Activated gamma-delta T cell treated with anti-CD3 and anti-CD28 coated beads, Interleukin-2, amount 50 U/mL, for 16 hours (primary cell): ENCODE measurements at places on chromosomes 2 and 18.

GRCh38 chr2:25505622-25506021 is 163.9 kb upstream of the DNMT3A start:
- DNase-seq: no peak

GRCh38 chr2:229930656-229931055 is 8.4 kb downstream of the FBXO36 start:
- no peak for DNase-seq

DNA sequence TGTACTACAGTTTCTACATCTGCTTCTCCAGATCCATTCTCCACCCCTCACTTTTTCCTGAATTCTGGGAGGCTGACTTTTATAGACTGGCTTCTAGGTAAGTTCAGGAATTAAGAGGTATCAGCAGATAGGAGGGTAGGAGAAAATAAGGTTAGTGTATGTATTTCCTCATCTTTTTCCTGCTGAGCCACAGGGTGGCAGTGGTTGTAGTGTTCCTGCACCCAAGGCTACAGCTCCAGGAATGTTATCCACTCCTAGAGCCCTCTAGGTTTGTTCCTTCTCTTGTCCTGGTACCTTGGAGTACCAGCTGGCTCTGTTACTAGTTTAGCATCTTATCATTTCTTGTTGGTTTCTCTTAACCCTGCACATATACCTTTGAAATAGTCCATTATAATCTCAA is 40.7 kb upstream of the C2orf66 start:
- no peak for DNase-seq

DNA sequence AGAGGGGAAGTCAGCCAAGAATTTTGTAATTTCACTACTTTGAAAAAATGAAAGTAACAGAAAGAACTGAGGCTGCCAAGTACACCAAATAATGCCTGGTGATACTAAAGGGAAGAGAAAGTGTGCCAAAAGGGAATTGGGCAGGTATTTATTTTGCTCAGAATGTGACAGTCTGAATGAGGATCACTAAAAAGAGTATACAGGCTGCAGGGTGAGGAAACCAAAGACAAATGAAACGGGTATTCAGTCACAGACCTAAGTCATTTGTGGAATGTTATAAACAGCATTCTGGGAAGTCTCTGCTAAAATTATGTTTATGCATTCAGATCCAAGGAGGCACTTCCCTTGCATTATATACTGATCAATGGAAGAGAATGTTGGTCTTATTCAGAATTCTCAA is 418.6 kb upstream of the SLC39A10 start:
- DNase-seq: no peak

DNA sequence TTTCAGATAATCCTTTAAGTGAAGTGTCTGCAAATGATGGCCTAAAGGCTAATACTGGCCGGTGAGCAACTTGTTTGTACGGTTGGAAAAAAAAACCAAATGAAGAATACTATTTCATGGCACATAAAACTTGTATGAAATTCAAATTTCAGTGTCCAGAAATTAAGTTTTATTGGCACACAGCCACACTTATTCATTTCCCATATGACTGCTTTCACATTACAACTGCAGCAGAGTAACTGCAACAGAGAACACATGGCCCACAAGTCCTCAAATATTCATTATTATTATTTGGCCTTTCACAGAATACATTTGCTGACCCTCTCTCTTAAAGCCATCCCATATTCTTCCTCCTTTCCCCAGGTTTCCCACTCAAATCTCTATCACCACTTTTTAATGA is 1268.6 kb downstream of the LRP1B start:
- no peak for DNase-seq

GRCh38 chr2:12811916-12812315 is 95.2 kb downstream of the TRIB2 start:
- DNase-seq: no peak

DNA sequence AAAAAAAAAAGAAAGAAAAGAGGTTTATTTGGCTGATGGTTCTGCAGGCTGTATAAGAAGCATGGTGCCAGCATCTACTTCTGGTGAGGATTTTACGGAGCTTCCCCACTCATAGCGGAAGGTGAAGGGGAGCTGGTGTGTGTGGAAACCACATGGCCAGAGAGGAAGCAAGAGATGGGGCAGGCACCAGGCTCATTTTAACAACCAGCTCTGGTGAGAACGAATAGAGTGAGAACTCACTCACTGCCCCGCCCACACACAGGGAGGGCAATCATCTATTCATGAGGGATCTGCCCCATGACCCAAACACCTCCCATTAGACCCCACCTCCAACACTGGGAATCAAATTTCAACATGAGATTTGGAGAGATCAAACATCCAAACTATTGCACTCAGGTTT is 68.5 kb downstream of the MOGAT1 start:
- DNase-seq: no peak

- no peak for DNase-seq
These were observed 183.2 kb upstream of the KYNU start for GRCh38 chr2:142694282-142694681.

- DNase-seq: no peak
These were observed 16.3 kb upstream of the ITGAV start for GRCh38 chr2:186573531-186573930.

DNA sequence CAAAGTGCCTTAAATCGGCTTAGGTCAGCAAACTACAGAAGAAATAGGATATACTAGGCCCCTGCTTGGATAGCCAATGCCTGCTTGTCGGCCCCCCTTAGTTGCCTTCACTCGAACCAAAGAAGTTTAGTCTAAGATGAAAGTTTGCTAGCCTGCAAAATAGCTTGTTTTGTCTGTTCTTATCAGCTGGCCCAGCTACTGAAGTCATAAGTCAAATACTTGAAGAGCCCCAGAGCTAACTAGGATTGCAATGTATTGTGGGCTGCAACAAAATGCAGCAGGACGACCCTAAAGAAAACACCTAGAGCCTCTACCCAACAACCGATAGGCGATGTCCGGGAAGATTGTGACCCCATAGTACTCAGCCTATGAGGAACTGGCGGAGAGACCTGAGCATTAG is 183.5 kb upstream of the HS6ST1 start:
- no peak for DNase-seq

- no peak for DNase-seq
These were observed 419.3 kb upstream of the ACVR2A start for GRCh38 chr2:147425437-147426029.

- DNase-seq: no peak
These were observed 820.7 kb upstream of the SALL3 start for GRCh38 chr18:78158943-78159342.

DNA sequence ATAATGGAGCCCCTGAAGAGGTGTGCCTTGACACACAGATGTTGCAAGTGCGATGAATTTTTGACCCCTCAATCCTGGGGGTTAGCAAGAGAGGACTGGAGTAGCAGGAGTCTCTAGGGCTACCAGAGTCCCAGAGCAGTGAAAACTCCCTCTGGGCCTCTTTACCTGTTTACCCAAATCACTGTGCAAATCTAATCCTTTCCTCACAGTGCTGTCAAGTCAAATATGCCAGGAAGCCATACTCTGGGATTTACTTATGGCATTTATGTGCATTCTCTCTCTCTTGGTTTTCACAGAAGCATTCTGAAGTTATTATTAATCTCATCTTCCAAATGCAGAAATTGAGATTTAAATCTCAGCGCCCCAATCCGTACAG is 62.0 kb downstream of the MOGAT1 start:
- no peak for DNase-seq

DNA sequence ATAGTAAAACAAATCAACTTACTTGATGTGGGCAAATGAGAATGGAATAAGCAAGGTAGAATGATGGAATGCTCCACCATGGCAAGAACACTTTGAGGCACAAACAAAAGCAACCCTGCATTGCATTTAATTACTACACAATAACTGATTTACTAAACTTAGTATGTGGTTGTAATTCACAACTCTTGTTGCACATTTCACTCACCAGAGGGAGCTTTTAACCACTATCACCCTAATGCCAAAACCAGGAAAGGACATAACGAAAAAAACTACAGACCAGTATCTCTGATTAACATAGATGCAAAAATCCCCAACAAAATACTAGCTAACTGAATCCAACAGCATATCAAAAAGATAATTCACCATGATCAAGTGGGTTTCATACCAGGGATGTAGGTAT is 659.8 kb downstream of the CPS1 start:
- DNase-seq: no peak

DNA sequence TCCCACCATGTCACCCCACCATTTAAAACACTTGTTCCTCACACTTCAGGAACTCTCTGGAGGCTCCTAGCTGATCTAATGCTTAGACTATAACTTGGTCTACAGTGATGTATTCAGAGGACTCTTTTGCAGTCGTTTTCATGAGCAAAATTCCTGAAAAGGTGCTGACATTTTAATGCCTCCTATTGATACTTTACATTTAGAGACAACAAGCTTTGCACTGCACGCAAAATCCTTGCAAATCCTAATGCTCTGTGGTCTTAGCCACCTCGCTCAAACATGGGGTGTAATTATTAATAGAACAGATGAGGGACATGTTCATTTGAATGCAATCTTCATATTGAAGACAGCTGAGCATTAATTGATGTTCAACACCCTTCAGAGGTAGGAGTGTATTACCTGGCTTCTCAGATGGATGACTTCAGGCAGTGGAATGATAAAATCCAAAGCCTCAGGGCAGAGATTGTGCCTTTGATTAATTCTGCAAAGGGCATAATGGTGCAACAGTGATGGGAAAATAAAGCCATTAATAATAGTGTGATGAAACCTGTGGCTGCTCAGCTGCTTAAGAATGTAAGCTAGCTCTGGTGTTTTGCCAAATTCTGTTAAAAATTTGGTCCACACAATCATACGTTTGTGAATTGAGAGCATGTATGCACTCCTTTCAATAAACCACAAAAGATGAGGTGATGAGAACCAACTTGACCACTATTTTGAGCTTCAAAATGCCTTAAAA is 5.4 kb downstream of the CTAGE1 start:
- no peak for DNase-seq

GRCh38 chr18:44325903-44326635 is 354.6 kb upstream of the SETBP1 start:
- DNase-seq: no peak

GRCh38 chr2:240624011-240624949 is 1.0 kb upstream of the GPR35 start:
- no peak for DNase-seq

- no peak for DNase-seq
These were observed 467.5 kb upstream of the CHST9 start for GRCh38 chr18:27652480-27653121.

DNA sequence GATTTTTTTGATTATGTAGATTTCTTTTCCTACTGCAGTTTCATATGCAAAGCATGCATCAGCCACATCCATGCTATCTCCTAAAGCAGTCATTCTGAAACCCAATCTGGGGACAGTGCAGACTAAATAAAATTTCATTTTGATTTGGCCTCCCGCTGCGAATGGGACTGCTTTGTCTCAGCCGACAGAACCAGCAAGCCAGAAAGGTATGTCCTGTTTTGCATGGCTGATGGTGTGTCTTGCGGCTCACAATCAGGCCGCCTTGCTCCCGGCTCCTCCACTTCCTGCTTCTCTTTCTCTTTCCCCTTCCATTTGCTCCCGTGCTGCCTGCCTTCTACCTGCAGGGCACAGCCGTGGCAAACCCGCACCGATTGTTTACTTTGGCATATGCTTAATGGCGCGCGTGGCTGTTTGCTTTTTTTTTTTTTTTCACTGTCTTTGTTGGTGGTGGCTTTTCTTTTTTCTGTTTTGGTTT is 419.6 kb upstream of the POU3F3 start:
- no peak for DNase-seq

DNA sequence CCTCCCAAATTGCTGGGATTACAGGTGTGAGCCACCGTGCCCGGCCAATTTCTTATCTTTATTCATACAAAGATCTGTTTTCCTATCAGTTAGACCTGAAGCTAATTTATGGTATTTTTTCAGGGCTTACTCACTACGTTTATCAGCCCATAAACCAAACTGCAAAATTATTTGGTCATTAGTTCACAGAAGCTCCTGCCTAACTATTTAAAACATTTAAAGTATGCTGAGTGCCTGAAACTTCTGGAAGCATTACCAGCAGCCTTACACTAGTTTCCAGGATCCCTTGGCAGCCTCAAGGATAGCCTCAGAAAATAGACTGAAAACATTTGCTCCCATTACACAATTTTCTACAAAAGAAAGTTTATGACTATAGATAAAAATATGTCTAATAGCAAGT is 68.8 kb downstream of the GALNT13 start:
- DNase-seq: no peak
